ENCODE measurements at places on chromosomes 11 and 22.

DNA sequence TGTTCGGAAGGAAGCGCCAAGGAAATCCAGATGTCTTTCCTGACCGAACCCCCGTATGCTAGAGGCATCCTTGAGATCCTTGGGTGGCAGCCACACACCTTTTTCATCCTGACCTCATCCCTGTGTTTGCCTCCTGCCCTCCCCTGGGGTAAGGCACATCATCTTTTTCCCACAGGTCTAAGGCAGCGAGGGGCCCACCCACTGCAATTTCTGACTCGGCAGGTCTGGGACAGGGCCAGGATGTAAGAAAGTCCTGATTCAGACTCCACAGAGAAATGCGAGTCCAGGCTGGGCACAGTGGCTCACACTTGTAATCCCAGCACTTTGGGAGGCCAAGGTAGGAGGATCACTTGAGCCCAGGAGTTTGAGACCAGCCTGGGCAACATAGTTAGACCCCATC lies 10.5 kb downstream of the ZMAT5 start:
- no peak for DNase-seq

- no peak for DNase-seq
Measured at GRCh38 chr11:74011360-74012073, 2.6 kb upstream of the UCP3 start.

- DNase-seq = no peak
Measured at GRCh38 chr11:121494355-121495099, 41.8 kb upstream of the SORL1-AS1 start.

GRCh38 chr11:13216019-13216710 lies 61.4 kb upstream of the BMAL1 start:
- DNase-seq = no peak

- no peak for DNase-seq
Measured at GRCh38 chr11:70092959-70093715, 15.0 kb downstream of the ANO1 start.

- no peak for DNase-seq
Measured at GRCh38 chr11:130771708-130772107, 144.6 kb downstream of the SNX19 start.

DNA sequence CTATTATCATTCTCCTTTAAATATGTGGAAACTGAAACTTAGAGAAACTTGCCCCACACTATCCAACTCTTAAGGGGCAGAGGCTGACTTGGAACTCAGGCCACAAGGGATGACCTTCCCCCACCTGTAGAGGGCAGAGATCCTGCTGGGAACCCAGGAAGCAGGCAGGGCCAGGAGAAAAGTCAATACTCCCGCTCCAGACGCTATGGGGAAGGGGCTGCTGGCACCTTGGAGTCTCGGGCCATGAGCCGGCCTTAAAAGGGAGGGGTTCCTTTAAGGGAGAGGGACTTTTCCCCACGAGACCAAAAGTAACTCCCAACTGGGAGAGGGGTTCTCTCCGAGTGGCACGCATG lies 620 bp upstream of the ANO5 start:
- DNase-seq = no peak

- no peak for DNase-seq
Measured at GRCh38 chr11:133895061-133895479, 49.8 kb upstream of the SPATA19 start.

DNA sequence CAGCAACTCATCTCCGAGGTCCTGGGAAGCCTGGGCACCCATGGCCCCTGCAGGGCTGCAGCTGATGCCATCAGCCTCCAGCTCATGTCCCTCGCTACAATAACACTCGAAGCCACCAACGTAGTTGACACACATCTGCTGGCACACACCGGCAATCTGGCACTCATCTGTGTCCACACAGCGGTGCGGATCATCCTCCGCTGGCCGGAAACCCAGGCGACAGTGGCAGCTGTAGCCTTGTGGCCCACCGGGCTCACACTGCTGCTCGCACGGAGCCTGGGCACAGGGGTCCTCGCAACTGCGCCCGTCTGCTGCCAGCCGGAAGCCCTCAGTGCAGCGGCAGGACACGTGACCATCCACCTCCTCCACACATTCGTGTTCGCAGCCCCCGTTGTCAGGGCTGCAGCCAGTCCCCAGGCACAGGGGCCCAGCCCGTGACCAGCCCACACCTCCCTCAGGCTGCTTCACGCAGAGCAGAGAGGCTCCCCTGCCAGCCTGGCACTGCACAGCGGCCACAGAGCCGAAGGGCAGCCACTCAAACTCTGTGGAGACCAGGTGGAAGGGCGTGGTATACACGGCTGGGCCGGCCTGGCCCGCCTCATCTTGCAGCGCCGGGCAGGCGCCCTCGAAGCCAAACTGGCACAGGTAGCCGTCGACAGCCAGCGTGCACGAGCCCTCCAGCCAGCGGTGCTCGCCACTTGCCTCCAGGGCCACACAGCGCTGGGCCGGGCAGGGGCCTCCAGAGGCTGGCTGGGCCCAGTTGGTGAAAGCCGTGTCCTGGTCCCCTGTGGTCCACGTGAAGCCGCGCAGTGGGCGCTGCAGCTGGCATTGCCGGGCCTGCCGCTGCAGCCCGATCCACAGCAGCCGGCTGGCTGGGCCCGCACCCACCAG lies 678 bp downstream of the CD248 start:
- DNase-seq = no peak

- no peak for DNase-seq
Measured at GRCh38 chr22:50146439-50147238, 23.9 kb upstream of the PANX2 start.

DNA sequence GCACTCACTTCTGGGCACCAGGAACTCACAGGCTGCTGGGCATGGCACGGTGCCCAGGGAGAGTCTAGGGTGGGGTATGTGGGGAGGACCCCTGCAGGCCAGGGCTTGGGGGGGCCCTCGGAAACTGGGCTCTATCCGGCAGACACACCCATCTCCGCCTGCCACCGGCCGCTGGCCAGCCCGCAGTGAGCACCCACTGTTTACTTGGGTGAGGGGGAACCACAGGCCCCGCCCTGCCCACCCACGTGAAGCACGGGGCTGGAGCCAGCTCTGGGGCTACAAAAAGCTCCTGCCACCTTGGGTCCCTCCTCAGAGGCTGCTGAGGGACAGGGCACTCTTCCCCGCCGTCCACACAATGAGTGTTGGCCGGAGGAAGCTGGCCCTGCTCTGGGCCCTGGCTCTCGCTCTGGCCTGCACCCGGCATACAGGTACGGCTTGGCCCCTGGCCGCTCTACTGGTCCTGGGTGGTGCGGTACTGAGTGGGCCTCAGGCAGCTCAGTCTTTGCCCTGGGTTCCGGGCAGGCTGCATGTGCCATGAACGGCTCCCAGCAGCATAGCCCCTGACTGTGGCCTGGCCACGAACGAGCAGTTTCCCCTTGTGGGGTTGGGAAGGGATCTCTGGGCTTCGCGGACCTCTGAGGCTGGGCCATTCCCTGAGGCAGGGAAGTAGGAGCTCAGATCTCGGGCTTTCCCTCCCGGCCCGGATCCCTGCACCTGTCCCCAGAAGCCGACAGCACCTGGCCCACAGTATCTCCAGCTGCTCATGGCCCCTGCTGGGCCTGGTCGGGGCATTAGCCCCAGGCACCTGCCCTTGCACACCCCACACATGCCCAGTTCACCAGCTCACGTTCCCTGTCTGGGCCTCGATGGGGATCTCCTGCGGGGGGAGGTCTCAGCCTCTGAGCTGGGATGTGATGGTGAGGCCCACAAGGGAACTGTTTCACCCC lies at the start of gene MUC5AC:
Gene MUC5AC (plus strand): TSS at position 309 of the 947 bp plus-strand sequence. CDS start 47 bp downstream, at position 356.
- DNase-seq = no peak

GRCh38 chr11:2931771-2932738 lies 2.8 kb upstream of the PHLDA2 start:
- DNase-seq = no peak

DNA sequence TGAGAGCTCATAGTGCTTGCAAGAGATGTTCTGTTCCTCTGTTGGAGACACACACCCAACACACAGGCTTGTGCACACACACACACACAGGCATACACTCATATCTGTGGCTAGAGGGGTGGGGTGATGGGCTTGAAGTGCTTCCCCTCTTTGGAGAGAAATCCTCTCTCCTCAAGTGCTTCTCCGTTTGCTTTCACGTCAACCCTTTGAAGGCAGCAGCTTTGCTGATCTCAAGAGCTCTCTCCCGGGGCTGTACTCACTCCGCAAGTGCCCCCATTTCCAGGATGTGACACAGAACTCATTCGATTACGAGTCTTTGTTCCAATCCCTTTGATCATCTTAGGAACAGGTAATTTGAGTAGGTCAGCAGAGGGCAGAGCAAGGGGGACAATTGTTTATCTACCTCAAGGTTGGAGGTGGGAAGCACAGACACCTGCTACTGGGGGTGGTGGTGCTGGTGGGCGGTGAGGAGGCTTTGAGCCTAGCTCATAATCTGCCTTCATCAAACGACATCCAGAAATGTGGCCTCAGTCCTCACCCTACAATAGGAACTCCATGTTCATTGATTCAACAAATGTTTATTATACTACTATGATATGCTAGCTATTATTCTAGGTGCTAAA lies 529.8 kb upstream of the CADM1 start:
- DNase-seq = no peak

GRCh38 chr11:62737196-62737595 lies 8.9 kb downstream of the TTC9C start:
- no peak for DNase-seq

GRCh38 chr22:36776722-36777121 lies 803 bp upstream of the IFT27 start:
- DNase-seq = no peak

DNA sequence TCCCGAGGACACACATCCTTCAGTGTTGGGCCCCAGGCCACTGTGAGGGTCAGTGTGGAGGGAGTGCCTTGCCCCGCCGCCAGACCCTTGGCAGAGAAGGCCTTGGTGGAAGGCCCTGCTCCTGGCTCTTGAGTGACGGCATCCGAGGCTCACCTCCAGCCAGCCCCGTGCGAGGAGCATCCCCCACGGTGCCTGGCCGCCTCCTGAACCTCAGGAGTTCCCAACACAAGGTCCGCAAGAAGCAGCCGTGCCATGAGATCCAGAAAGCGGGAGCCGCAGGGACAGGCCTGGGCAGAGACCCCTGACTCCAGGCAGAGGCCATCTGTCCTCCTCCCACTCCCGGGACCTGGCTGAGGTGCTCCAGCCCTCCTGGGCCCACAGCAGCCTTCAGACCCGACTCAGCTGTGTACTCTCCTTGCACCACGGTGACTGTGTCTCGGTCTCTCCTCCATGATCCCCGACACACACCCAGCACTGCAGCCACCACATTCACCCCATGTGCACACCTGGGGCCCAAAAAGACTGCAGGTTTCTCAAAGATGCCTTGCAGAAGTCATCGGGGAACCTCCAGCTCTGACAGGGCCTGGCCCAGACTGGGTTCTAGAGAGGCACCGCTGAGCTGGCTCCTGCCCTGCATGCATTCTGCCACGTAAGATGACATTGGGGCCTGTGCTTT lies 870.2 kb downstream of the BRD1 start:
- no peak for DNase-seq

DNA sequence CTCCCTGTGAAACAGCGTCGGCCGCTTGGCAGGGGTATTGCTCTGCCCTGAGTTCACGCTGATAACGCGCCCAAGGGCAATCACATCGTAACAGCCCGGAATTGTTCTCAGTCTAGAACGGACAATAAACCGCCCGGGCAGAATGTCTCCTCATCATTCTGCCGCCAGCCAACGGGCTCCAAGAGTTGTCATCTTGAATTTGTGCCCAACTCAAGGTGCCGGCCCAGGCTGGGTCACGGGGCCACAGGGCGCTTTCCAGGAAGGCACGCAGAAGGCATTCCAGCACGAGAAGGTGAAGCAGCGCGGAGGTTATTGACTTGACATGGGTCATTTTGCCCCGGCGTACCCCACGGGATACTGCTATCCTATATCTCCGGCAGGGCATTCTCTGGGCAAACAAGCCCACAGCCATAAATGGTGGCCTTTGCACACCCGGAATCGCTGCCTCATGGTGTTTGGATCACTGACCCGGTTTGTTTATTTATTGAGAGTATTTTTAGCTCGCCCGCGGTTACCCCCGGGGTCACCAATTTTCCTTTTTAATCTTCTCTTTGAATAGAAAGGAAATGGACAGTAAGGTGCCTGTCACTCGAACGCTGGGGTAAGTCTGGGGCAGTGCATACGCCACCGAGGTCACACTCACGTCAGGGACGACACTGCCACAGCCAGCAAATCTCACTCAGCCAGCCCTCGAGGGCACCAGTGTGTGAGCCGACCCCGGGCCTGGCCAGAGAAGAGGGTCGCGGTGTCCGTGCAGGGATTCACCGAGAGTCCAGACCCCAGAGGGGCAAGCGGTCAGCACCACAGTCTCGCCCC lies 72.4 kb upstream of the FGF3 start:
- no peak for DNase-seq

GRCh38 chr22:42142771-42143461 lies 12.3 kb upstream of the CYP2D6 start:
- no peak for DNase-seq

GRCh38 chr22:44734278-44734677 lies 18.1 kb upstream of the ARHGAP8 start:
- DNase-seq = no peak

- DNase-seq = no peak
Measured at GRCh38 chr22:45008186-45008681, 1.6 kb downstream of the PHF21B start.

GRCh38 chr22:29768052-29768693 lies 1.0 kb downstream of the UQCR10 start:
- no peak for DNase-seq
